ENCODE measurements at places on chromosomes 2 and 18. TPM values are rescaled to one million over a fixed set of nuclear protein-coding genes. Genes with fewer than 3 reads are reported as not detected.

DNA sequence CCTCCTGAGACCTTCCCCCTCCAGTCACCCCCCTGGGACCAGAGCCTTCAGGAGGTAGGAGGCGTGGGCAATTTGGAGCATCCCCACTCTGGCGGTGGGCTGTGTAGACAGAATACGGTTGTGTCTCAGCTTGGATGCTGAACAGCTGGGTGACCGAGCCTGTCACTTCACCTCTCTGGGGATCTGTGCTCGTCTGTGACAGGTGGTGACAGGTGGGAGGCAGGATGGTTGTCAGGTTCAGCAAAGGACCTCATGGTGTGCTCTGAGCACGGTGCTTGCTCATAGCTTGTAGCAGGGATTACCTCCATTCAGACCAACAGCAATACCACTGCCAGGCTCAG is 186.5 kb upstream of the HS6ST1 start:
- DNase-seq: no peak

Gene EPAS1
- polyA plus RNA-seq: 312 TPM

GRCh38 chr2:58466804-58467203 is 225.7 kb upstream of the FANCL start:
- no peak for DNase-seq

GRCh38 chr18:37405772-37406171 is 159.8 kb downstream of the CELF4 start:
- no peak for DNase-seq

GRCh38 chr2:54845094-54845493 is 121.6 kb downstream of the EML6 start:
- DNase-seq: no peak

Gene LYPD6B
- 19.1 TPM for polyA plus RNA-seq

Gene CEBPZOS
- polyA plus RNA-seq: 40.0 TPM

Gene CNGA3
- not detected for polyA plus RNA-seq

DNA sequence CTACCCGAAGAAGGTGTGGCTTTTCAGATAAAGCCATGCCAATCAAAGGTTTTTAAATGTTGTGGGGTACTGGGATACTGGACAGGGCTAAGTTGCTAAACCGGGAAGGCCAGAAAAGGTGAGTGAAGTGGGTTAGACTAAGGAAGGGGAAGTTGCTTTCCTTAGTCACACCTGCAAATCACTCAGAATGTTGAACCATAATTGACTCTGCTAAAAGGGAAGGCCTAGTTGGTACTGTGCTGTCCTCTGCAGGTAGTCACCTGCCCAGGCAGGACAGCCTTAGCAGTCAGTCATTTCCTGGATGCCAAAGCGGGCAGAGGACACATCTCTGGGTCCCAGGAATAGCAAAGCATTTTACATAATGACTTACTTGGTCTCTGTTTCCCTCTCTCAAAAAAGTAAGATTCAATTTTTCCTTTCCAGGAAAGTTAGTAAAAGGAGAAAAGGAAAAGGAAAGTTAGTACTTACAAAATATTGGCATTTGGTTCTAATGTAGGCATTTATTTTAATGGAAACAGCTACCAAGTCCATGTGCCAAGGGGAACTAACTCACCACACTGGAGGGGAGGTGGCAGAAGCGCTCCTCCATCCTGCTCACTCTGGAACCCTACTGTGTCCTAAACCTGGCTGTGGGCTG is 60.3 kb downstream of the RFTN2 start:
- no peak for DNase-seq

Gene SP140
- polyA plus RNA-seq: 0.29 TPM

DNA sequence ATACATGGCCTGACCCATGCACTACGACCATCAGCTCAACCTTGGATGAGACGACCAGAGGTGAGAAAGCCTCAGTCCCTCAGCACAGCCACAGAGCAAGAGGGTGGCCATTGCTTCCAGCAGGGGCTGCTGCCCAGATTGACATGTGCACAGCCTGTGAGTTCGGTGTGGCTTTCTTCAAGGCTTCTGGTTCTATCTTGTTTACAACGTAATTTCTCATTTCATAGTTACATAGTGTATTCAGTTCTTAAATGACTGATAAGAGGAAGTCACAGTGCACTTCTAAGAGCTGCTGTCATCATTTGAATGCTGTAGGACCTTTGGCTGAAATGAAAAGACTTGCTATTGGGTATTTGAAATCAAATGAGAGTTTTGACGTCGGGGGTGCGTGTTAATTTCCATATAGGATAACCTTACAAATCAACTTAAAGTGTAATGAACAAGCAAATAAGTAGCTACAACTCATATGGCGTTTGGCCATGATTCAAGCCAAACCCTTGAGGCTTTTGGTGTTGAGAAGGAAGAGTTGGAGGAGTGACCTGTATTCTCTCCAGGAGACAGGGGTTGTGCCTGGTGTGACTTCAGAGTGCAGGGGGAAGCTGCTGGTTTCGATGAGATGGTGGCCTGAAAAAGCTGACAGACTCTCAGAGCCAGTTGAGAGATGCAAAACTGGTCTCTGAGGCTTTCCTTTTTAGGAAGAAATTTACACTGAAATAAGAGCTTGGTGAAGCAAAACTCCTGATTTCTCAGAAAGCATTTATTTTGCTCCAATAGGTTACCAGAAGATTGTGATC is 51.0 kb downstream of the TSHZ1 start:
- DNase-seq: no peak

Gene IL18R1
- not detected for polyA plus RNA-seq

DNA sequence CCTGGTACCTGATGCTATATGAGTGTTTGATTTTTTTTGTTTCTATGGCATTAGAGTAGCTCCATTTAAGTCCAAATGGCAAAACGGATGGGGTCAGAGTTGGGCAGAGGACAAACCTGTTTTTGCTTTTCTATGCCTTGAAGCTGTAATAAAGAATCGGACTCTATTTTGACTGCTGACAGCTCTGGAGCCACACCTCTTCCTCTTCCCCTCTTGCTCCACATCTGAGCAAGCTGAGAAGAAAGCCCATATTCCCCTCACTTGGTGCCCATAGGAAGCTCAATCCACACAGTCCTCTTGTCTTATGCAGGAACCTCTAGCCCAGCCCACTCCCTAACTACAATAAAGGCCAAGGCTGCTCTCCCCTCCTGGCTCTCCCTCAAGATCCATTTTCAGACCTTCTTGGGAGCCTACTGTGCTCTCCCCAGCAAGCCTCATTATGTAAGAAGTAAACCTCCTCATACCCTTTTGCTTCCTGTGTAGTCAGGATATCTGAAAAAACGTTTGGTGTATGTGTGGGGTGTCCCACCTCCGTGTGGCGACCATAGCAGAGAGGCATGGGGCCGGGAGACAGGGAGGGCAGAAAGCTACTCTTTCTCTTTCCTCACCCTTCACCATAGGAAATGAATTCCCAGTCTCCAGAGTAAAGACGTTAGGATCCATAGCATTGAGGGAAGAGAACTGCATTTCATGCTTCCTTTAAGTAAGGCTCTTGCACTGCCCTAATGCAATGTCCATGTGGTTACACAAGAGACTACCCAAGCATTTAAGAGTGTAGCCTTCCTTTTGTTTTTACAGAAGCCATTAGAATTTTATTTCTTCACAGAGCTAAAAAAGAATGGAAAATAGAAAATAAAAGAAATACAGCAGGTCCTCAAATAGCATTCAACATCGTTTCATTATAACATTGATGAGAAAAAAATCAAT is 41.9 kb upstream of the RAPGEF4 start:
- DNase-seq: no peak

Gene HOXD12
- polyA plus RNA-seq: not detected

Gene SERPINB11
- polyA plus RNA-seq: not detected

DNA sequence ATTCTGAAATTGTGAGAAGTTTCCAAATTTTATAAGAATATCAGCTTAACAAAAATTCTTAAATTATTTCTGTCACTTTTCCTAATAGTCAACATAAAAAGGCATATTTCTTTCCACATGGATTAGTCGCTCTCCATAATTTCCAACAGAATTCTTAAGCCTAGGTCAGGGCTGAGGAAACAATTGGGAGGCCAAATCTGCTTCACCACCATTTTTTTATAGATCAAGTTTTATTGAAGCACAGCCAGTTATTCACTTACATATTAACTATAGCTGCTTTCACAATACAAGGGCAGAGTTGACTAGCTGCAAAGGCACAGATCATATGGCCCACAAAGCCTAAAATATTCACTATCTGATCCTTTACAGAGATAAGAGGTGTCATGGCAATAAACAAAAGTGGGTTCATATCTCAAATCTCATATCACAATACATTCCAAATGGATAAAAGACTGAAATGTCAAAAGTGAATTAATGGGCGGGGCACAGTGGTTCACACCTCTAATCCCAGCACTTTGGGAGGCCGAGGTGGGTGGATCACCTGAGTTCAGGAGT is 18.7 kb downstream of the MEMO1 start:
- DNase-seq: no peak

DNA sequence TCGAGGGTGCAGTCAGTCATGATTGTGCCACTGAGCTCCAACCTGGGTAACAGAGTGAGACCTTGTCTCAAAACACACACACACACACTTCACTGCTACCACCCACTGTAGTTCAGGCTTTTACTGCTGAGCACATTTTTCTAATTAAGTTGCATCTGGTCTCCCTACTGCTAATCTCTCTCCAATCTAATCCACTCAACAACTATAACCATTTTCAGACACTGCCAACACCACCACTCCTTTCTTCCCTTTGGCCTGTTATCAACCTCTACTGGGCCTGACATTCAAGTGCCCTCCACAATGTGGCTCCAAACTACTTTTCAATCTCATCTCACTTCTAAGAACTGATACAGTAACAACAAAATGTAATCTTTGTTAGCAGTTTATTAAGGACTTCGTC is 44.8 kb downstream of the RMP24 start:
- no peak for DNase-seq

Gene APLF
- 3.0 TPM for polyA plus RNA-seq

- no peak for DNase-seq
Measured at GRCh38 chr2:28084564-28084963, 194.0 kb downstream of the BABAM2 start.

GRCh38 chr2:194105358-194105757 is 1551.7 kb upstream of the SLC39A10 start:
- no peak for DNase-seq

DNA sequence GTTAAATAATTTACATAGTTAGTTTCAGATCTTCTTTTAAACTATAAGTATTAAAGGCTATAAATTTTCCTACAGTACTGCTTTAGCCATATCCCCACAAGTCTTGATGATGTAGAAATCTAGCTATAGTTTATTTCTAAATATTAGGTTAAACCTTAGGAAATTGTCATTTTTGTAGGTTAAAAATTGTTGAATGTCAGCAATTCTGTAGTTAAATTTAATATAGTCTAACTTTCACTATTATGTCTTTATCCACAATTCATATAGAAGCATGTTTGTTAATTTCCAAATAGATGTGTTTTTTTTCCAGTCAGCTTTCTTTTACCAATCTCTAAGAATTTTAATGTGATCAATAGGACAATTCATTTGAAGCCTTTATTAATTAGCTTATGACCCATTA is 199.7 kb downstream of the ETAA1 start:
- DNase-seq: no peak

Gene FBXO36
- polyA plus RNA-seq: 2.8 TPM

GRCh38 chr18:24234850-24235418 is 96.1 kb downstream of the CABYR start:
- DNase-seq: no peak

Gene SATB2
- 2.7 TPM for polyA plus RNA-seq

DNA sequence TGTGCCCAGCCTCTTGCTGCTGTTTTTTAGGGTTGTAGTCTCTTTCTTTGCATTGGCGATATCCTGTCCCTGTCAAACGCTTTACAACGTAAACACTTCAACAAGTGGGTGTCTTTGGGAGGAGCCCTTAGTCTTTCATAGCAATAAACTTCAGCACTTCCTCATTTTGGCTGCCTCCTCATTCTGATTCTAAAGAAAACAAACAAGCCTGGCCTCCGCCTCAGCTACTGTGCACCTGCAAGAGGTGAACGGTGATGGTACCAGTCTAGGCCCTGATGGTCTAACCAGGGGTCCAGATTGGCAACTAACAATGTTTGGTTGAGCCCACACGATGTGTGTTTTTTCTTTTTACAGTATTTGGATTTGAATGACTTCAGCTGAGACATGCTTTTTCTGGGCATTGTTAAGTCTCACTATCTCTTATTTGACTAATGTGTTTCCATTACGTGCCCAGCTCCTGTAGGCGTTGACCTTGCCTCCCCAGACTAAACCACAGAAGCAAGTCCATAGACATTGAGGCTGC is 53.2 kb upstream of the CUL3 start:
- DNase-seq: no peak

Gene TMEM169
- 0.10 TPM for polyA plus RNA-seq

Gene LONRF2
- polyA plus RNA-seq: 0.04 TPM

GRCh38 chr18:3411854-3412268 is 38.1 kb upstream of the TGIF1 start:
- DNase-seq: no peak

- no peak for DNase-seq
Measured at GRCh38 chr2:71882236-71882946, 265.3 kb downstream of the CYP26B1 start.

- DNase-seq: no peak
Measured at GRCh38 chr2:16151281-16151570, 210.9 kb downstream of the MYCN start.

GRCh38 chr2:202541137-202541536 is 93.6 kb upstream of the FAM117B start:
- no peak for DNase-seq

DNA sequence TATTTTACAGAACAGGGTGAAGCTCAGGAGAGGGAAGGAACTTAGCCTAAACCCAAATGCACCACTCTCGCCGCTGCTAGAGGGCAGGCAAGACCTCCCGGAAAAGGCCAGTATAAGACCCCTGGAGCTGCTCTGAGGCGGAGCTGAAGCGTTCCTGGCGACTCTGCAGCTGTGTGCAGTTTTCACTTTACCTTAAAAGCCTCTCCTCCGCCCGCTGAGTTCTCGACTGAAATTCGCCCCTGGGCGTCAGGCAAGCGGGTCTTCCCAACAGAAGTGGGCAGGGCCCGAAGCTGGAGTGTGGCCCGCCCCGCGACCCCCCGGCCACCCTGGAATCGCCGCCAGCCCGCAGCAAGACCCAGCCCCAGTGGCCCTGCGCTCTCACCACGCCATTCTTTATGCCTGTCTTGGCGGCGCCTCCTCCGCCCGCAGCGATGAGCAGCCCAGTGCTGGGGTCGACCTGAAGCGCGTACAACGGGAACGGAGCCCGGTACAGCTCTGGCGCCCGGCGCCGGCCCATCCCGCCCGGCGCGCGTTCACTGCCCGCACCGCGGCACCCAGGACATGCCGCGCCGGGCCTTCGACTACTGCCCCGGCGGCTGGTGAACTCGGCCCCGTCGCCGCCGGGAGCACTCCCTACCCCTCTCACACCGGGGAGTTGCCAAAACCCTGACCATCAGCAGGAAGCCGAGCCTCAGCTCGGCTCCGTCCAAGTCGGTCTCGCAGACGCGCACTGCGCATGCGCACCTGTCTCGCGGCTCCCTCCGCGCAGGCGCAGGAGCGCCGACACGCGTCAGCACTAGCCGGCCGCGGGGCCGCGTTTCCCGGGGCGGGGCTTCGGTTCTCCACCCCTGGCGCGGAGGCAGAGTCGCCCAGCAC is at the start of gene PREB:
Gene PREB, minus strand, starts transcription at position 732 of the 876 bp plus-strand sequence. Its CDS starts 215 bp downstream, at position 517.
- peak; percentile 77 for DNase-seq

GRCh38 chr2:229488232-229488631 is 217.1 kb upstream of the PID1 start:
- no peak for DNase-seq

Gene CRYBA2
- polyA plus RNA-seq: 0.26 TPM

- DNase-seq: no peak
Measured at GRCh38 chr2:65957454-65957853, 477.5 kb upstream of the MEIS1 start.

All from BJ (cell line).